NCI-H2081 treated with DMSO at 0.1 percent for 48 hours (cell line): ENCODE measurements at places on chromosomes 4 and X.

DNA sequence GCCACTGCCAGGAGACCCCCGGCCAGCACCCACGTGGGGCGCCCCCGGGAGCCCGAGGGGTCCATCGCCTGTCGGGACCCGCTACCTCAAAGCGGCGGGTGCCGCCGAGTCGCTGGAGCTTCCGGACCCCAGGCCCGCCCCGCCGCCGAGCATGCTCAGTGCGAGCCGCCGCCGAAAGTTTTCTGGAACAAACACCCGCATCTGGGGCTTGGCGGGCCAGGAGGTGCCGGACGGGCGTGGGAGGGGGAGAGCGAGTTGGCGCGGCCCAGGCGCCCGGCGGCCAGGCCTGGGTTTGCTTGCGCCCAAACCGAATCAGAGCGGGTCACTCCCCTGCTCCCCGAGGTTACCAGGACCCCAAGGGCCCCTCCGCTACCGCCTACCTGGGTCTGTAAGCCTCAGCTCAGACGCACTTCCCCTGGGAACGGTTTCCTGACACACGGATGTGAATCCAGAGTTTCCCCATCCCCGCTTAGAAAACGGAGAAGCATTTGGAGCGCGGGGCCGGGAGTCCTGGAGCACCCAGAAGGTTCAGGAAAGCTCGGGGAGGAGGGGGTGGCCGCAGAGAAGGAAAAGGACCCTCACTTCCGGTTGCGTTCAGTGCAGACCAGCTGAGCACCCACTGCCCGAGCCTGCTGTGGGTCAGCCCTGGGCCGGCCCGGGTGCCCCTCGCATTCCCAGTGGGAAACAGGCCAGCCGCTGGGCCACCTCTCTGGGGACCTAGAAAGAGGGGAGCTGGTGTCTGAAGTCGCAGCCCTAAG, at the start of gene EVC2:
Gene EVC2, minus strand, starts transcription at position 111 of the 758 bp plus-strand sequence. Its CDS starts 46 bp downstream, at position 65.
- DNase-seq, result no peak

- DNase-seq, result no peak
These were observed 752 bp downstream of the ERAS start for GRCh38 chrX:48826876-48827653.

DNA sequence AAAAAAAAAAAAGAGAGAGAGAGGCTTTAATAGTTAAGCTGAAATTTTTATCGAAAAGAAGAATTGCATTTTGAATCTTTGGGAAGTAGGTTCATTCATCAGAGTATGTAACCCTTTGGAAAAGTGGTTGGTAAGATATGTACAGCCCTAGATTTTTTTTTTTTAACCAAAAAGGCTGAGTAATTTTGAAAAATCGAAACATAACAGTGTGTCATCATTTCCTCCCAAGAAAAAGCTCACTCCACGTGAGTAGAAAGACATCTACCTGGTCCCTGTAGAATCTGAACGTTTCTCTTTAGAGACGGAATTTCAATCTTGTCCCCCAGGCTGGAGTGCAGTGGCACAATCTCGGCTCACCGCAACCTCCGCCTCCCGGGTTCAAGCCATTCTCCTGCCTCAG, 16.2 kb downstream of the SHOX start:
- DNase-seq, result no peak

DNA sequence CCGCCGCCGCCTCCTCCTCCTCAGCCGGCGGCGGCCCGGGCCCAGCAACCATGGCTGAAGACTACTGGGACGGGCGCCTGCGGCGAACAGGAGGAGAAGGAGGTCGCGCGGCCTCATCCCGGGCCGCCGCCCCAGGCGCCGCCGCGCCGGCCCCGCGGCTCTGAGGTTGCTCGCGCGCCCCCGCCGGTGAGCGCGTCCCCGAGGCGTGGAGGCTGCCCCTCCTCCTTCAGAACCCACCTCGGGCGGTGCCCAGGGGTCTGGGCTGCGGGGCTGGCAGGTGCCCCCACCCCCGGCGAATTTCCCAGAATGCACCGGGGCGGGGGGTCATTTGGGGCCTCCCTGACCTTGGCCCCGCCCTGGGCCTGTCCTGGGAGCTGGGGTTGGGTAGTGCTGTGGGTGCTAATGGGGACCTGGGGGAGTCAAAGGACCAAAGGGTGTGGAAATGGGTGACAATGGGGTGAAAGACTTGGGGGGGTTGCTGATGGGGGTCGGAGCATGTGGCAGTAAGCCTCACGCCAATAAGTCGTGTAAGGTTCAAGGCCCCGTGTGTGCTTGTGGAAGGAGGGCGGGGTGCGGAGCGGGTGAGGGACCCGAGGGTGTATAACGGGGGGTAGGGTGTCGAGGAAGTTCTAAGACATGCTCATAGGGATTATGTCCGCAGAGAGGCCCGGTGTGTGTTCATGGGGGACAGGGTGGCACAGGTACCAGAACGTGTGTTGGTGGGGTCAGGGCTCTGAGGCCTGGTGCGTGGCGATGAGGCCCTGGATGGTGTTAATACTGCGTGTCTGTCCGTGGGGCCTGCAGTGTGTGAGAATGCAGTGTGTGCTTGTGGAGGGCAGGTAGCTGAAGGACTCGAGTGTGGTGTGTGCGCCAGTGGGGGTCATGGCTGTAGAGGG, 687 bp downstream of the CDK16 start:
- DNase-seq, result no peak

- no peak for DNase-seq
These were observed 73.7 kb upstream of the STIM2 start for GRCh38 chr4:26786916-26787315.

DNA sequence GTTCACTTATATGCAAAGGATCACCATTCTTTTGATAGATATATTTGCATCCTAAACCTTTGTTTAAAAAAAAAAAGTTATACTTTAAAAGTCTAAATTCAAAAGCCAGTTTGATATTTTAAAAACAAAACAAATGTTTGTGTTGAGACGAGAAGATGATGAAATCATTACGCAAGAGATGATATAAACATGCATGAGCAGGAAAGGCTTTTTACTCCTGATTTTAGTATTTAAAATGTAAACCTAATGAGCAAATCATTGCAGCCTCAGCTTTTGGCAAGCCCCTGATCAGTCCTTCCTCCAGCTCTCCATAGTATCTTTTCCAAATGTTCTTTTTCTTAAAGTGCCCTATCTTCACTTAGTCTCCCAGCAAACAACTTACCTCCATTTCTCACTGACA, 115.6 kb downstream of the ARAP2 start:
- DNase-seq, result no peak

DNA sequence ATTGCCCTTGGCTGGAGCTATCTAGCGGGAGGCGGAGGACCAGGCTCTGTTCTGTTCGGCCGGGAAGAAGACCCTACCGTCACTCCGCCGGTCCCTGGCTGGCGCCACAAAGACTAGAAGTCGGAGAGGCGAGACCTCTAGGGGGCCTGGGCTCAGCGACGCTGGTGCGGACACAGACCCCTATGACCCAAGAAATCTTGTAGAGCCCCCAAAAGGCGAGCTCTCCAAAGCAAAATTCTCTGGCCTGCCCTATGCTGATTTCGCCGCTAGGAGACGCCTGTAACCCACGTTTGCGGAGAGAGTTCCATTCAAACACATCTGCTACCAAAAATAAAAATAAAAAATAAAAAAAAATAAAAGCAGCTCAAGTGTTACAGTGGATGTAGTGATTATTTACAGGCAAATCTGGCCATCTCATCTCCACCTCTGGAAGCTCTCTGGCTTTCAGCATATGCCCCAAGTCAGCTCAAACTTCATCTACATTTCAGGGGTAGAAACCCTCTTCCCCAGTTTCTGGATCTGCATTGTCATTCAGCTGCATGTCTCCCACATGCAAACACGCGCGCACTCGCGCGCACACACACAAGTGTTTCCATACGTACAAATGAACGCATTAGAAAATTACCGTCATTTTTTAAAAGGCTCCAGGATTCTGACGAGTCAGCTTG, 2.4 kb upstream of the PCDH10 start:
- no peak for DNase-seq

DNA sequence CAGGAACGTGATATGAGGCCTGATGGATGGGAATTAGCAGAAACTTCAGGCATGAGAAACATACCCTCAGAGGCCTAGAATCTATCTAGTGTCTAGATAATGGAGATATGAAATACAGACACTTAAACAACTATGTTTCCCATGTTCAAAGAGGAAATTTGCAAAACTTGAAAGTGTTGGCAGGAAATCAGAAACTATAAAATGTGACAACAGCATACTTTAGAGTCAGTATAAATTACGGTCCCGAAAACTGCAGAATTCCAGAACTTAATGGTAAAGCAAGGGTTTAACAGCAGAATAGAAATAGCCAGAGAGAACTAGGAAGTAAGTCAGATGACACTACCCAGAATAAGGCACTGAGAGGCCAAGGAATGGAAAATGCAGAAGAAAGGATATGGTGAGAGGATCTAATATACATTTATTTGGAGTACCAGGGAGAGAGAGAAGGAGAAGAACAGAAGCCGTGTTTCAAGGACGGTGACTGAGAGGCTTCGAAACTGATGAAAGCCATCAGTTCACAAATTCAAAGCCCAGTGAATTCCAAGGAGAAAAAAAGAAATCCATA, 7.4 kb downstream of the HTT-AS start:
- no peak for DNase-seq

GRCh38 chrX:13428053-13428786, 108.4 kb upstream of the ATXN3L start:
- no peak for DNase-seq

- DNase-seq, result no peak
These were observed 40.8 kb upstream of the HS6ST2 start for GRCh38 chrX:132999209-132999608.

DNA sequence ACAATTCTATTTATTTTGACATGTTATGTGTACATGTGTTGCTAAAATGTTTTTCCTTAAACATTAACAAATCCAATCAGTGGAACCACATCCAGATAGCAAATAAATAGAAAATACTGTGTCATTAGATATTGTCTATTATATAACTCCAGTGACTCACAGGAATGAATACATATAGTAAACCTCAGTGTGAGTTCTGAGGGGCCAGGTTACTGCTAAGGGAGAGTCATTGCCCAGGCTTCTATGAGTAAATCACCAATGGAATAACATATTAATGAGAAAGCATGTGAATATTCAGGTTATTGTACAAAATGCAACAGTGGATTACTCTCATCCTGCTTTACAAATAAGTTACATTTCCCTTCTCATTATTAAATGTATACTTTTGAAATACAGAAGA, 27.2 kb downstream of the TACR3 start:
- no peak for DNase-seq

- no peak for DNase-seq
These were observed 22.6 kb downstream of the WDR1 start for GRCh38 chr4:10093801-10094552.

GRCh38 chrX:25191403-25191802, 175.6 kb upstream of the ARX start:
- no peak for DNase-seq

- no peak for DNase-seq
These were observed 2.7 kb downstream of the USO1 start for GRCh38 chr4:75727073-75727472.

- DNase-seq, result no peak
These were observed 121.7 kb downstream of the PDS5A start for GRCh38 chr4:39855909-39856512.

DNA sequence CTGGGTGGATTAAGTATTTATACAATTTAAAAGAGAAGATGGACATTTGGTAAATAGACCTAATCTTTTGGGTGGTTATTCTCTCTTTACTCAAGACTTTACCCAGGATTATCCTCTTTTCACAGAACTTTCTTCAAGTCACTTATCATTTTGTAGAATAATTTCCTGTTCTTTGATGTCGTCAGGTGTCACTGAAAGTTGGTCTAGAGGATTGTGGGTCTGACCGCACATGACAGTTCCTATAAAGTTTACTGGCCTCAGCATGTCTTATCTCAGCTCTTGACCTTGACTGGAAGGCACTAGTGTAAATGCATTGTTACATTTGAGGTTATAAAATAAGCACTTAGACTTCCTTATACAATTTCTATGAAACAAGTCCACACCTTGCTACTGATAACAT, 139.9 kb upstream of the SLC4A4 start:
- DNase-seq, result no peak

GRCh38 chr4:81142744-81143143, 72.3 kb downstream of the PRKG2 start:
- peak; percentile 15 for DNase-seq

DNA sequence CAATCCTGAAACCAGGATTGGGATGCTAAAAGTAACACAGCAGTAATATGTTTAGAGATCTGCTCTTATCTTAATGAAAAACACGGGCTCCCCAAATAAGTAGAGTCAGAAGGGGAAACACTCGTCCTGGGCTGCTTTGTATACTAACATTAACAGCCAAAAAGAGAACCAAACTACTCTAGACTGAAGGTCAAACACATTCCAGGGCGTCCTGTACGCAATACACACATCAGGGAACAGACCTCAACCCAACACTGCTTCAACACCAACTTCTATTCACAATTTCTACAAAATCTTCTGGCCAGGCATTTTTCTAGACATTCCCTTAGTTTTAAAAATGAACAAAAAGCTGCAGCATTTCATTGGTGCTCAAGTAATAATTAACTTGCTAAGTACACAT, 21.4 kb downstream of the FAT1 start:
- DNase-seq, result no peak

DNA sequence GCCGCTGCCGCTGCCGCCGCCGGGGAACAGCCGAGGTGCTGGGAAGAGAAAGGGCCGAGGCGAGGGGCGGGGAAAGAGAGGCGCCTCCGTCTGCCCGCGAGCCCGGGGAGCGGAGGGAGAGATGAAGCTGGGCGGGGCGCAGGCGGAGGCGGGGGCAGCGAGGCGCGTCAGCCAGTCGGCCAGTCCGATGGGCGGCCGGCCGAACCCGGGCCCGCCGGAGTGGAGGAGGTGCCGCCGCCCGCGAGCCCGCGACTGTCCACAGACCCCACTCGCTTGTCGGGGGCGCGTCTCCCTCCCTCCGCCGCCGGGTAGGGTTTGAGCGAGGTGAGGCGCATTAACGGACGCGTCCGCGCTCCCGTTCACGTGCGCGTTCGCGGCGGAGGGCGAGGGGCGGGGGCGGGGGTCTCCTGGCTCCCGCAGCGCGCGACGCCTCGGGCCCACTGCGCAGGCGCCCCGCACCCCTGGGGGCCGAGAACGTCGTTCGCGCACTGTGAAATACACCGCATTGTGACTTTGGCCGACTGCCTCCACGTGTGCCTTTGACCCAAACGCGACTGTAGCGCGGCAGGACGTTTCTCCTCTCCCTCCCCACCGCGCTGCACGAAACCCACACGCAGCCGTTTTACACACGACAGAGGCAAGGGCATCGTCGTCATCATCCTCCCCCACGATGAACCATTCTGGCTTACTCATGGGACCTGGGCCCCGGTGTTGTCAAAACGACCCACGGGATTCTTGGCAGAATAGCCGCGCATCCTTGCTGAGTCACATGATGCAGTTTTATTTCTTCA, at the start of gene NUDT11:
Gene NUDT11, minus strand, starts transcription at position 92 of the 791 bp plus-strand sequence. CDS start 148 bp downstream, outside the sequence.
- no peak for DNase-seq

GRCh38 chrX:85052636-85053343, 49.1 kb downstream of the APOOL start:
- DNase-seq, result no peak

- DNase-seq, result no peak
These were observed 503.6 kb downstream of the IL1RAPL1 start for GRCh38 chrX:29090811-29091210.

- no peak for DNase-seq
These were observed 782.9 kb upstream of the HS3ST1 start for GRCh38 chr4:12211636-12212035.

DNA sequence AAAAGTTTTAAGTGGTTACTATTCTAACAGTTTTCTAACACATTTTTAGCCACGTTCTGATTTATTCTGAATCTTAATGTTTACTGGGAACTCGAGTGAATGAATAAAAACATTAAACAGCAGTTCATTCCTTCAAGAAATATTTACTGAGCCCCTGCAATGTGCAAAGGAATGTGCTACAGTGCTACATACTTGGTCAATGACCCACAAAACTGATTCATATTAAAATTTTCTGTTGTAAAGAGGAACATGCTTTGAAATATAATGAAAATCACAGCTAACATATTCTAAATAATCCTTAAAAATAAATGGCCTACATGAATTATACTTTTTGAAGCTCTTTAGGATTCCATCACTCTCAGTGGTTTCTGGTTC, 78.7 kb downstream of the ARAP2 start:
- no peak for DNase-seq
